Inflammatory macrophage treated with lipopolysaccharide for 4 hours (primary cell): ENCODE measurements at places on chromosomes 5 and 9.

DNA sequence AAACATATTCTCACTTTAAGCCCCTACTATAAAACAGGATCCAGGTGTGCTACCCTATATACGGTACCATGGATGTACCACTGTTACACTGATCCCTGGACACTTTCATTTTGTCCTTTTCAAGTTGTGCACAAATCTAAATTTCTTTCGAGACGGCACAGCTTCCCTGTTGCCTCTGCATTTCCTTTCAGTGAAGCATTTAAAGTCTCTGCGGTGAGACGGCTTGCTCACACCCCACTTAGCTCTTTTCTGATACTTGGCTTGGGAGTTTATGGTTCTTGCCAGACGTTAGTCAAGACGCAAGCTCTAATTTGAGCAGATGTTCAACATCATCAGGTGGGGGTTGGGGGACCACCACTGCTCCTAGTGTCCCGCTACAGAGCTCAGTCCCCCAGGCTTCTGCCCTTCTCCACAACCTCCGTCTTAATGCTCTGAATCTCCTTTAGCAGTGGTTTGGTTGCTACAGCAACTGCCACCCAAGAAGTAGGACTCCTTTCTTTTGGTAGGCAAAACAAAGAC, 15.8 kb downstream of the F2RL2 start:
- no peak for DNase-seq

DNA sequence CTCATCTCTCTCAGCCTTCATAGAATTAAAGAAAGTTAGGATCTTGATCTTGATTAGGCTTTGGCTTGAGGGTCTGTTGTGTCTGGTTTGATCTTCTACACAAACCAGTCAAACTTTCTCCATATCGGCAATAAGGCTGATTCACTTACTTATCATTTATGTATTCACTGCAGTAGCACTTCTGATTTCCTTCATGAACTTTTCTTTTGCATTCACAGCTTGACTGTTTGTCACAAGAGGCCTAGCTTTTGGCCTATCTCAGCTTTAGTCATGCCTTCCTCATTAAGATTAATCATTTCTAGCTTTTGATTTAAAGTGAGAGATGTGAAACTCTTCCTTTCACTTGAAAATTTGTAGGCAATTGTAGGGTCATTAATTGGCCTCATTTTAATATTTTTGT, 62.8 kb downstream of the SH3RF2 start:
- no peak for DNase-seq

DNA sequence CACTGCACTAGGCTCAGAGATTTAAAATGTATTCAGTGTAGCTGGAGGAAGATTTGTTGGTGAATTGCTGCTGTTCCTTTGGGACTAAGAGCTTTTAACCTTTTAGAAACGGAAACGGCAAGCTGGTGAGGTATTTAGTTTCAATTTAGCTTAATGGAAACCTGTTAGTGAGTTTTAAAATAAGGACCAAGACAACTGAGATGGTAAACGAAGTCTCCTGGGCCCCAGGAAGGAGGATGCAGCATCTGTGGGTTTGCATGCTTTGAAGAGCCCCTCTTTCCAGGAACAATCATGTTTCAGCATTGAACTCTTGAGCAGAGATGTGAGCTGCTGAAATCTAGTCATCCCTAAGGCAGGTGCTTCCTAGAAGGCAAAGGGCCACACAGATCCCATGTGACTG, 16.5 kb downstream of the DNAI1 start:
- DNase-seq, result no peak

DNA sequence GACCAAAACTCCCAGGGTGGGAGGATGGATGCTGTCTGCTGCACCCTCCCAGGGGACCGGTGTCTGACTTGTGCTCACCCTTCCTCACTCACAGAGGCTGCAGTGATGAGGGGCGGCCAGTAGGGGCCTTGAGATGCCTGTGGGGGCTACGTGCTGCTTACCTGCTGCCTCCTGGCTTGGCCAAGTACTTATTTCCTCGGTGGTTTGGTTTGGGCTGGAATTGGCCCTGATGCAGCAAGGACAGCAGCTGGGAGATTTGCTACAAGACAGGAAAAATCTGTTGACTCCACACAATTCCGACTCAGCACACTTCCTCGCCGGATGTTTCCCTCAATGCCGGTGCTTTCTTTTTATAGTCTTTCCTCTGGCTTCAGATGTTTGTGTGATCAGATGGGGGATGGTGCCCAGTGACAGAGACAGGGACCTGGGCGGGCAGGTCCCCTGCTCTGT, 6.6 kb downstream of the PCDH12 start:
- DNase-seq, result no peak

DNA sequence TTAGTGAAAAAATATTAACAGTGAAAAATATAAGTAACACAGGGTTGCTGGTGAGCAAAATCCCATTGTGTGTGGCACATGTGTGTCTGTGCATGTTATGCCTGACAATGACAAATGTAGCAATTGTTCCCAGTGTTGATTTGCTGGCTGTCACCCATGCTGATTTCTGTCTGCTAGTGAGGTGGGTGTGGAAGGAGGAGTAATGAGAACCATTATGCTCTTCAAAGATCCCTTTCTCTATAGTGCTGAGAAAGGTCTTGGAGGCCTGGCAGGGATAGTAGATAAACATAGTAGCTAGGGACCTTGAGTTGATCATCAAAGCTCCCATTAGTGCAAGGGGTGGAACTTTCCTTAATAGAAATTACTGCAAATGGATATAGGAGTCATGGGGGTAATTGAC, 152.5 kb upstream of the CLINT1 start:
- DNase-seq, result no peak

GRCh38 chr5:54792611-54793404, 192.6 kb downstream of the ESM1 start:
- no peak for DNase-seq
